ENCODE measurements at places on chromosomes 7 and 10.

GRCh38 chr10:124955243-124955642, 13.3 kb downstream of the ZRANB1 start:
- no peak for DNase-seq

DNA sequence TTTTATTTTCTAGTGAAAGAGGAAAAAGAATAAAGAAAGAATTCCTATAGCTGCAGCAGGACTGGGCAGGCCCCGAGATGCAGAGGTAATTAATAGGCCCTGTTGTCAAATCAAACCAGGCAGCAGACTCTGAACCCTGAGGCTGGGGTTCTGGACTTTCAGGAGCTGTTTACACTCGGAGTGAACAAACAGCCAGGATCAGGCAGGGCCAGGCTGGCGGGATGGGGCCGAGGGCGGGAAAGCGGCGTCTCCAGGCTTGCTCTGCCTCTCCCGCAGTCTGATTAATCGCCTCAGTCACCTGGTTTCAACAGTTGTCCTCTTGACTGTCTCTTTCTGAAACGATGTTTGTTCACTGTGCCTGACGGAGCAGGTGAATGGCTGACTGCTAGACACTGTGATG, 675.4 kb upstream of the FOXK1 start:
- no peak for DNase-seq

DNA sequence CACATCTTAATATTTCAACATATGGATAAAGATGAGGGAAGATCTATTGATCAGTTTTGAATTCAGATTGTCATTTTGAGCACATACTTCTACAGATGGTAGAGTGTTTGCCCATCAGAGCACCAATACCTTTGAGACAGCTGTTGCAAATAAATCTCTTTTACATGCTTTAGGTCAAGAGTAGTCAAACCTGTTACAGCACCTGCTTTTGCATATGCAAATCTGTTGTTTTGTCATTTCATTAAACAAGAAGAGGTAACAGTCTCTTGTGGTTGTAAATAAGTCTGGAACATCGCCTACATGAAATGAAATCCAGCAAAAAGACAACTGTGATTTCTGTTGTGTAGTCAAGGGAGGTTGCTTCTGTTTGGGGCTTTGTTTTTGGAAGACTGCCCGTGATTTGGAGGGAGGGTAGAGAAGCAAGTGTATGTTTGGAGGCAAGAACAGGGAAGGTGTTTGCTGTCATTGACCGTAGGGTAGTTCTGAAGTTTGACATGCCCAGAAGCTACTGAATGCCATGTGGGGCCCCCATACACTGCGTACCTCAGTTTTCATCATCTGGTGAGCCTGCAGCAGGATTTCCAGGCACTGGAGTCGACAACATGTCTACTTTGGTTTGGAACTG, 233.6 kb upstream of the PPP1R3A start:
- no peak for DNase-seq

DNA sequence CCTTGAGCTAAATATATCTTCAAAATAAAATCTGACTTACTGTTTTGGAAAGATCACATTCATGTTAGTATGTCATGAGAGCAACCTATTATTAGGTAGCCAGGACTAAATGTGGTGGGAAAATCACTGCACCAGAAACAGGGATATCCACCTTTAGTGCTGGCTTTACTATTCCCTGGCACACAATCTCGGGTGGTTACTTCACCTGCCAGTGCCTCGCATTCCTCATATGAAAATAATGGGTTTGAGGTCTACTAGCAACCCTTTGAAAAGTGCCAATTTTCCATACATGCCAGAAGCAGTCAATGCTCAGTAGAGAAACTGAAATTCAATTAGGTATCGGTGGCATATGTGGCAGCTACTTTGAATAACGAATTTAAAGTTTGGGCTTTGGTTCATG, 36.8 kb downstream of the PTN start:
- DNase-seq: no peak

DNA sequence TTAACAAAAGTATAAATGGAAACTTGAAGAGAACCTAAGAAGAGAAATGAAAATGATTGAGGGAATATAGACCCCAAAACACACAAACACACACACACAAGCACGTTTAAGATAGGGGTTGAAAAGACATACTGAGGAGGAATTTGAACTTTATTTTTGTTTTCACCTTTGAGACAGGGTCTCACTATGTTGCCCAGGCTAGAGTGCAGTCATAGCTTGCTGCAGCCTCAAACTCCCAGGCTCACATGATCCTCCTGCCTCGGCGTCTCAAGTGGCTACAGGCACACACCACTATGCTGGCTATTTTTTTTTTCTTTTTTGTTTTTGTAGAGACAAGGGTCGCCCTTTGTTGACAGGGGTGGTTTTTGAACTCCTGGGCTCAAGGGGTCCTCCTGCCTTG, 4.0 kb downstream of the BTRC start:
- DNase-seq: no peak

DNA sequence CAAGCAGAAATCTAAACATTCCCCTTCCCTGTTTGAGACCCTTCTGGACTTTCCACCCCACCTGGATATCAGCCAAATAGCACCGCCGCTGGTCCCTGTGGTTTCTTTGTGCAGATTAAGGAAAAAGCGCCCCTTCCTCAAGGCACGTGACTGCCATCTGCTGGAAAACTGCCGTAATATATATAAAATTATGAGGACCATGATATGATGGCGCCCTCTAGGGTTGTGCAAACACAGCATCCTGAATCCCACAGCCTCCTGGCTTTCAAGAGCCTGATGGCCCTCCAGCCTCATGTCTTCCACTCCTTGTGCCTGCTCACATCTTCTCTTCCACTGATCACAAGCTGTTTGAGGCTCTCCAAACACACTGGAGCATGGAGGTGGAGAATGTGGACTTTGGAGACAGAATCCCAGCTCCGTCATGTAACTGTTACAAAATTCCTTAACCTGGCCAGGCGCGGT, 121.3 kb downstream of the MYL10 start:
- peak; percentile 66 for DNase-seq

DNA sequence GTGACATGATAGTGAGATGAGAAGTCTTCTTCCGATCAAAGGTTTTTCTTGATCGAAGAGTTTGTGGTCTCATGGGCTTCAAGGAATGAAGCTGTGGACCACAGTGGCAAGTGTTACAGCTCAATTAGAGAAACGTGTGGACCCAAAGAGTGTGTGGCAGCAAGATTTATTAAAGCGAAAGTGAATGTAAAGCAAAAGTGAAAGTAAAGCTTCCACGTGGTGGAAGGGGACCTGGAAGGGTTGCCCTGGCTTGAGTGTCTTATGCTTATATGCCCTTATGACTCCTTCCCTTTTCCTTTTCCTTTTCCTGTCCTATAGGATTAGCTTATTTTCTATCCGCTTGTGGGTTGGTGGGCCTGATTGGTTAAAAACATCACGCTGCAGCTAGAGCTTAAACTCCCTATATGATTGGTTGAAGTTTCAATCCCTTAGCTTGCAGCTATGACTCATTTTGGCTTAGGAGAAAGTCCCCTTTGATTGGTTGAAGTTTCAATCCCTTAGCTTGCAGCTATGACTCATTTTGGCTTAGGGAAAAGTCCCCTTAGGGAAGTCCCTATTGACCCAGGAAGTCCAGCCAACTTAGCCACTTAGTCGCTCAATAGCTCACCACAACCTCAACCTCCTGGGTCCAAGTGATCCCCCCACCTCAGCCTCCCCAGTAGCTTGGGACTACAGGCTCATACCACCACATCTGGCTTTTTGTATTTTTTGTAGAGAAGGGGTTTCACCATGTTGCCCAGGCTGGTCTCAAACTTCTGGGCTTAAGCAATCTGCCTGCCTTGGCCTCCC, 34.7 kb downstream of the MRPS24 start:
- DNase-seq: peak; percentile 40

GRCh38 chr10:106815427-106816043, 349.0 kb downstream of the SORCS1 start:
- DNase-seq: no peak

DNA sequence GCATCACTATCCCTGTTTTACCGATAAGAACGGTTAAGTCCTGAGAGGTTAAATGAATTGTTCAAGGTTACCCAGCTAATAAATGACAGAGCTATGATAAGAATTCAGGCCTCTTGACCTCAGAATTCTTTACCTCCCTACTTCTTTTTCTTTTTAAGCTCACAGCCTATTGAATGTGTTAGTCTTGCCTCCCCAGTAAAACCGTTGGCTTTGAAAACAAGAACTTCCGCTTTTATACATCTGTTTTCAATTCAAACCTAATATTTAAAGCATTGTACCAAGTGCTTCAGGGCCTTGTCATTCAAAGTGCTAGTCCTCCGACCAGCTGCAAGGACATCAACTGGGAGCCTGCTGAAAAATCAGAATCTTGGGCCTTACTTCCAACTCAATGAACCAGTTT, 15.6 kb downstream of the SEC31B start:
- no peak for DNase-seq

DNA sequence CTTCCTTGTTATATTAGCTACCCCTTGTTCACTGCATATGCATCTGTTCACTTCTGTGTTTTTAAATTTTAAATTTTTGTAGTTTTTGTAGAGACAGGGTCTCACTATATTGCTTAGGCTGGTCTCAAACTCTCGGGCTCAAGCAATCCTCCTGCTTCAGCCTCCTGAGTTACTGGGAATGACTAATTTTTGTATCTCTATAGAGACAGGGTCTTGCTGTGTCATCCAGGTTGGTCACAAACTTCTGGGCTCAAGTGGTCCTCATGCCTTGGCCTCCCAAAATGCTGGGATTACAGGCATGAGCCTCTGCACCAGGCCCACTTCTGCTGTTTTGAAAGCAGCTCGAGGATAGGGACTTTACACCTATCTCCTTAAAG, 64.6 kb downstream of the PRTFDC1 start:
- no peak for DNase-seq

DNA sequence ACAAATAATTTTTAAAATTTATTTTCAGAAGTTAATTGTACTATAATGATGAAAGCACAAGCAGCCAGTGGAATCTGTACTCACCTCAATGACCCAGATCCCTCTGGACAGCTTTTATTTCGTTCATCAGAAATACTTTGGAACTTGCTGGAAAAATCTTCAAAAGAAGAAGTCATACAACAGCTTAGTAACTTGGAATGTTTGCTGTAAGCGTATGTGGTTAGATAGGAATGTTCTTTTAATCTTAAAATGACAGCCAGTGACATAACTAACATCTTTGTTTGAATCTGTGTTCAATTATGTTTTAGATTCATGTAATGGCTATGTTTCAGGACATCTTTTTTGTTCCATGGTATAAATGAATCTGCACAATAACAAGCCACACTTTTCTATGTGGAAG, 26.8 kb downstream of the CFAP69 start:
- DNase-seq: no peak

GRCh38 chr10:28236591-28236990, 66.3 kb downstream of the MPP7 start:
- no peak for DNase-seq

DNA sequence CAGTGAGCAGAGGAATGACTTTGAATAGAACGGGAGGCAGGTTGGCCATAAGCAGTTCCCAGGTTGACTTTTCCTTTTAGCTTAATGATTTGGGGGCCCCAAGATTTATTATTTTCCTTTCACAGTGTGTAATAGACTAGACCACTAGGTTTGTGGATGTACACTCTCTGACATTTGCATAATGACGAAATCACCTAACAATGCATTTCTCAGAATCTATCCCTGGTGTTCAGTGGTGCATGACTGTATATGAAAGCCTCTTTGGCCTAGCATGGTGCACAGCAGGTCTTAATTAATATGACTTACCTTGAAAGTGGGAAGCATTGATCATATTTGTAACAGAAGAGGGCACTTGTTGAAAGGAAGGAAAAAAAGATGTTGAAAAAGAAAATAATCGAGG, 761.9 kb downstream of the TYW1 start:
- DNase-seq: no peak

- DNase-seq: no peak
Observed at GRCh38 chr10:95260397-95260881, 30.4 kb downstream of the PDLIM1 start.

GRCh38 chr7:106142136-106142535, 30.0 kb upstream of the SYPL1 start:
- no peak for DNase-seq

DNA sequence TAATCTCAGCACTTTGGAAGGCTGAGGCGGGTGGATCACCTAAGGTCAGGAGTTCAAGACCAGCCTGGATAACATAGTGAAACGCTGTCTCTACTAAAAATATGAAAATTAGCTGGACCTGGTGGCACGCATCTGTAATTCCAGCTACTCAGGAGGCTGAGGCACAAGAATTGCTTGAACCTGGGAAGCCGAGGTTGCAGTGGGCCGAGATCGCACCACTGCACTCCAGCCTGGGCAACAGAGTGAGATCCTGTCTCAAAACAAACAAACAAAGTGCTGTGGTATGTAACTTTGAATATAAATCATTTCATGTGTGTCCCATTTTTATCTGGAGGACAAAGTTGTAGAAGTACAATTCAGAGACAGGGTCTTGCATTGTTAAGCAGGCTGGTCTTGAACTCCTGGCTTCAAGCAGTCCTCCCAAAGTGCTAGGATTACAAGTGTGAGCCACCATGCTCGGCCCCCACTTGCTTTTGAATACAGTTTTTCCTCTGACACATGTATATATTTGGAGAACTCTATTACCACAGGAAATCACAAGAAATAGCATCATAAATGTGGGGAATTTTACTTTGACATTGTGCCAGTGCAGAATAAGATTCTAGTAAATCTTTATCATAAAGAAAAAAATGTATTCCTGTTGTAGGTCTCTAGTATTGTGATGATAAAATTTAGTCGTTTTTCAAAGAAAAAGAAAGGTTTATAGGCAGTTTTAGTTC, 32.6 kb downstream of the PTPN12 start:
- DNase-seq: no peak

GRCh38 chr7:106448992-106449859, 164.4 kb upstream of the NAMPT start:
- no peak for DNase-seq

DNA sequence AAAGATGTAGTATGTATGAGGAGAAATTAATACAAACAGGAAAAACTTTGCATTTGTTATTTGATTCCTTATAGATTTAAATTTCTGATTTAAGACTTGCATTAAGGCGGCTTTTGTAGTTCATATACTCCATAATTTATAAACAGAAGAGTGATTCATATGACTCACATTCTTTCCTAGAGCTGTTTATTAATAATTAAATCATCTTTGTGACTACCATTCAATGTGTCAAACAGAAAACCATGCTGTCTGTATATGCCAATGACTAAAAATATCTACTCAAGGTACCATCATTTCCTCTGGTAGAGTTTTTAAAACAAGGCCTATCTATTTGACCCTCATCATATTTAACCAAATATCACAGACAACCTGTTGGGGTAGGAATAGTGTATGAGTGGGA, 501.7 kb downstream of the PARD3 start:
- no peak for DNase-seq

DNA sequence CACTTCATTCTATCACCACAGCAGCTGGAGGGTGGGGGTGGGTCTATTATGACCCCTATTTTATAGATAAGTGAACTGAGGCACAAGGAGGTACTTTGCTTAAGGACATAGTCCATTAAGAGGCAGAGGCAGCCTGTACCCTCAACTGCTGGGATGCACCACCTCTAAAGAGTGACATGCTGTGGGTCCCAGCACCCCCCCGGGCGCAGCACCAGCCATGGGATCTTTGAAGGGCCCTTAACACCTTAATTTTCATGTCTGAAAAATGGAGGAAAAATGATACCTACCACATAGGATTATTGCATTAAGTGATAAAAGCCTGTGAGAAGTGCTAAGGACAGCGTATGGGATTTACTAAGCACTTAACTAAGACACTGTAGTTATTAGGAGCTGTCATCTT, 15.4 kb downstream of the ADCYAP1R1 start:
- peak; percentile 10 for DNase-seq

GRCh38 chr10:86375204-86375603, 8.6 kb upstream of the GRID1 start:
- no peak for DNase-seq
